GM12892 (cell line): ENCODE measurements at places on chromosomes 16 and 17.

- peak; percentile 94 for DNase-seq
Measured at GRCh38 chr17:386141-386876, 33.7 kb upstream of the RPH3AL start.

DNA sequence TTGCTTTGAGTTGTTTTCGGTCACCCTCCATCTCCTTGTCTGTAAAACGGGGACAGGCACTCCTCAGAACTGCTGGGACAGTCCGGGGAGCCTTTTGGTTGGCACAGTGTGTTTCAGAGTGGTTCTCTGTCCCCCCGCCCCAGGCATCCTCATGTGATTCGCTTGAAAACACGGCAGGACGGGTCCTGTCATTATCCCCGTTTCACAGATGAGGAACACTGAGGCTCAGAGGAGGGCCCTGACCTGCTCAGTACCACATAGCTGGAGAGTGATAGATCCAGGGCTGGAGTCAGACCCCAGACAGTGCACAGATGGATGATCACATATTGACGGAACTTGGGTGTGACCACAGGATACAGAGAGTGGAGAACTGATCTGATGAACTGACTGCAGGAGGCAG, 13.5 kb upstream of the ADGRG1 start:
- no peak for DNase-seq

DNA sequence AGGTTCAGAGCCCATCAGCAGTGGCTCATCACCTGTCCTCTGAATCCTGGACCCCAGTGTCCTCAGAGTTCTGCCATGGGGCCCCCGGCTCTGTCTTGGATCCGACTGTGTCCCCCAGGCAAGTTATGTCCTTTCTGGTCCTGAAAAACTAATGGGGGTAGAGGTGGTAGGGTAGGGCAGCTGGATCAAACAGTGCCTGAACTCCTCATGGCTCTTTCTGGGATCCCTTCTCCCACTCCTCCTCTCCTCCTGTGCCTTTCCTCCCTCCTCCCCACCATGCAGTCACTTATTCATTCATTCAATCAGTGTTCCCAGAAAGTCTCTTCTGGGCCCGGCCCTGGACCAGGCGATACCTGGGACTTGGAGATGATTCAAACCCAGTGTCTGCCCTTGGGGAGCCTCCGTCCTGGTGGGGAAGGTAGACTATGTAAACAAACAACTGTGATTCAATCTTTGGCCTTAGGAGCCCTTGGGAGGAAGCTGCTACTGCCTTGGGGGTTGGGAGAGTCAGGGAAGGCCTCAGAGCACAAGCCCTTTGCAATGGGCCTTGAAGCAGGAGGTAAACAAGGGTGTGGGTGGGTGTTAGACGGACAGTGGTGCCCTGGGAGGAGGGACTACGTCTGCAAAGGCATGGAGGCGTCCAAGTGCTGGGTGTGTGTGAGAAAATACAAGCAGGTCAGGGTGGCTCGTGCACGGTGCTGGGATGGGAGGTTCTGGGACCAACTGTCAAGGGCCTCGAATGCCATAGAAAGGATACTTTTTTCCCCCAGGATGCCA, 6.4 kb upstream of the FAM83G start:
- no peak for DNase-seq

DNA sequence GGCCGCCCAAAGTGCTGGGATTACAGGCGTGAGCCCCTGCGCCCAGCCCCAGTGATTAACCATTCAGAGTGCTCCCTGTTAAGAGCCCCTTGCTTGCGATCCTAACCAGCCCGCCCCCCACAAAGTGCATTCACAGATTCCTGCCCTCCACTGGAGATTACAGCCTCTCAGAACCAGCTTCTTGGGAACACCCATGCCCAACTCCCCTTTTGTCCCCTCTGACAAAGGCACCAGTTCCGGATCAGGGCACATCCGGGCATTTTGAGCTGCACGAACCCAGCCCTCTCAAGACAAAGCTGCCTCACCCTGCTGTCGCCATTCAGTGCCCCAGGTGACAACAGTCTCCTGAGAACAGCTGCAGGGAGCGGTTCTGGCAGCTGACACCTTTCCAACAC, 848 bp upstream of the KRT19 start:
- no peak for DNase-seq

- no peak for DNase-seq
Measured at GRCh38 chr17:82963104-82963950, 116.1 kb upstream of the METRNL start.

GRCh38 chr16:17359788-17360390, 110.9 kb downstream of the XYLT1 start:
- no peak for DNase-seq

GRCh38 chr17:61579961-61580360, 11.1 kb downstream of the NACA2 start:
- DNase-seq = no peak

- no peak for DNase-seq
Measured at GRCh38 chr16:53014287-53014686, 38.4 kb downstream of the CHD9NB start.

DNA sequence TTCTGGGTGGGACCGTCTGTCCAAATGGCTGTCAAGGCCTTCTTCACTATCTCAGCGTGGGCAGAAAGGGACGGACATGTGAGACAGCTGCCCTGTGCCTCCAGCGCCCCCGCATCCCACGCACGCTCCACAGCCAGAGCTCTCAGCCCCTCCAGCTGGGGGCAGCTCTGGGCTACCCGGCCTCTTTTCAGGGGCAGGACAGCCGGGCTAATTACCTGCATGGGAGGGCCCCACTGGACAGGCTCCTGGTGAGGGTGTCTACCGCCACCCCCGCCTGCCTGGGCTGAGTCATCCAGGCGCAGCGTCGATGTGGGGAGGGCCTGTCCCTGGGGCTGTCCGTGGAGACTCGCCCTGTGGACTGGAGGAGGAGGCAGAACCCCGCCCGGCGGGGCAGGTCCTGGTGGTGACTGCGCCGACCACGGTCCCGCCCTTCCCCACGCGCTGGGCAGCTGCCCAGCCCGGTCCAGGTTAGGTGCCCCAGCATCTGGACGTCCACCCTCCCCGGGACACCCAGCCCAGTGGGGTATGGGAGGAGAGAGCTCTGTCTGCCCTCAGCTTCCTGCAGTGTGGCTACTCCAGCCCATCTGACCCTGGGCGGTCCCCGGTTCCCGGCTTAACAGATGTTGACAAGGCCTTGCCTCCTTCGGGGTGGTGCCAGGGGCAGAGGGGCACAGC, 5.9 kb upstream of the METRNL start:
- DNase-seq = no peak

DNA sequence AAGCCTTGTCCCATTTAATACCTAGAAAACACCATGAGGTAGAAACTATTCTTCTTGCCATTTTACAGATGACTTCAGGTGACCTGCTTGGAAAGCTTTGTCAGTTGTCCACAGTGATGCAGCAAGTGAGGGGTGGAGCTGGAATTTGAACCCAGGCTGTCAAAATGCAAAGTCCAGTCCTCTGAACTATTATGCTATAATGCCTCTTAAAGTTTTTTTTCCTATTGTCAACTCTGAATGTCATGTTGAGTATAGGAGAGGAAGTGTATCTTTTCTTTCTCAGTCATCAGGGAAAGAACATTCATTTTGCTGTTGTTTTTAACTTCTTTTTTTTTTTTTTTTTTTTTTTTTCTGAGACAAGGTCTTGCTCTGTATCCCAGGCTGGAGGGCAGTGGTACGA, 525.6 kb downstream of the XYLT1 start:
- DNase-seq = no peak

- DNase-seq = no peak
Measured at GRCh38 chr17:2687074-2687418, 24.5 kb downstream of the CLUH start.

- no peak for DNase-seq
Measured at GRCh38 chr17:68542698-68543463, 30.7 kb downstream of the PRKAR1A start.

DNA sequence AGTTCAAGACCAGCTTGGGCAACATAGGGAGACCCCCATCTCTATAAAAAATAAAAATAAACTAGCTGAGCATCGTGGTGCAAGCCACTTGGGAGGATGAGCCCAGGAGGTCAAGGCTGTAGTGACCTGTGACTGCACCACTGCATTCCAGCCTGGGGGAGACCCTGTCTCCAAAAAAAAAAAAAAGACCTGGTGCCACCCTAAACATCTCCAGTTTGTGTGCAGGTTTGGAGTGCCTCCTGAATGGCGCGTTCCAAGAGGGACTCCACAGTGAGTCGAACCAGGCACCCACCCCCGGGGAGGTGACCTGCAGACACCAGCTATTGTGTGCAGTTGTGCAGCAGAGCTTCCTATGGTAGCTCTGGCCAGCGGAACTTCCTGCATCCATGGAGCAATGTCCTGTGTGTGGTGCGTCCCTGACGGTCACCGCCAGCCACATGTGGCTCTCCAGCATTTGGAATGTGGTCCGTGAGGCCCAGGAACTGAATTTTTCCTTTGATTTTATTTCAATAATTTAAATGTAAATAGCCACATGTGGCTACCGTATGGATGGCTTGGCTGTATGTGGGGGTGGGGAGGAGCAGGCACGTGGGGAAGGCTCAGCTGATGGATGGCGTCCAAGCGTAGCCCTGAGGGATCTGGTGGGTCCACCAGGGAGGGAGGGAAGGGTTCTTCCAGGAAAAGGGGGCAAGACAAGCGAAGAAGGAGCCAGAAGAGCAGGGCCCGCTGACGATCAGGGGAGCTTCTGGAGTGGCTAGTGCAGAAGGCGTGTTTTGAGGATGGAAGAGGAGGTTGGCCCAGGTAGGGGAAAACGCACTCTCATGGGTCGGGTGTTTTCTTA, 107.1 kb upstream of the GSE1 start:
- DNase-seq = no peak
